ENCODE measurements at places on chromosomes 1 and 21.

GRCh38 chr1:5739561-5740078 lies 252.6 kb downstream of the NPHP4 start:
- DNase-seq, result no peak

- no peak for DNase-seq
Observed at GRCh38 chr1:43933386-43934100, at the start of gene ARTN. Gene ARTN (plus strand): TSS chr1:43933801. CDS start chr1:43935657, 1,856 bp downstream.

- no peak for DNase-seq
Observed at GRCh38 chr1:37239225-37239740, 205.0 kb upstream of the GRIK3 start.

DNA sequence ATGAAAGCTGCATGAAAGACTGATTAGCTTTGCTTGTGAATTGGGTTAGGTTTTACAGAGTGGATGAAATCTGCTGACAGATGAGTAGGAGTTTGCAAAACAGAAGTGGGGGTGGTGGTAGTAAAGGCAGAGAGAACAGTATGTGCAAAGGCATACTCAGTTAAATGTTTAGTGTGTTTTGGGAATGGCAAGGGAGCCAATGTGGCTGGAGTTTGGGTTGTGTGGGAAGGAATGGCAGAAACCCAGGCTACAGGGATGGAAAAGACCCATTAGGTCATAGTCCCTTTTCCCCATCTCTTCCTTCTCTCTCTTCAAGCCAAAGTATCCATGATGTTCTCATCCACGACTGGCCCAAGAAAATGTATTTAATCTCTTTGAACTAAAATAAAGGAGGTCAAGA lies 362.2 kb upstream of the LYPLAL1 start:
- peak; percentile 72 for DNase-seq

DNA sequence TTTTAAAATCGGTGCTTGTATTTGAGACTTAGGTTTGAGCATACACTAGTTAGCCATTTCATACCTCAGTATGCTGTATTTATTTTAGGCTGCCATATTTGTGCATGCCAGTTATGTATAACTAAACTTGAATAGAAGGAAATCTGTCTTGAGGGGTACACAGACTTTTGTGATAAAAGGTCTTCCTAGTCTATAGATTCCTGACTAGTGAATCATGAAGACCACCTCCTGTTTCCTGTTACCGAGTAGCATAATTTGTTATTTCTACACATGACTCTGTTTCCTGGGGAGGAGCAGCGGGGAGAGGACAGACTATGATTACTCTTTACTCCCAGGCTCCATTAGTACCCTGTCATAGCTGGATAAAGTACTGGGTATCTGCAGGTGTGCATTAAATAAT lies 316.8 kb upstream of the SNX7 start:
- no peak for DNase-seq

DNA sequence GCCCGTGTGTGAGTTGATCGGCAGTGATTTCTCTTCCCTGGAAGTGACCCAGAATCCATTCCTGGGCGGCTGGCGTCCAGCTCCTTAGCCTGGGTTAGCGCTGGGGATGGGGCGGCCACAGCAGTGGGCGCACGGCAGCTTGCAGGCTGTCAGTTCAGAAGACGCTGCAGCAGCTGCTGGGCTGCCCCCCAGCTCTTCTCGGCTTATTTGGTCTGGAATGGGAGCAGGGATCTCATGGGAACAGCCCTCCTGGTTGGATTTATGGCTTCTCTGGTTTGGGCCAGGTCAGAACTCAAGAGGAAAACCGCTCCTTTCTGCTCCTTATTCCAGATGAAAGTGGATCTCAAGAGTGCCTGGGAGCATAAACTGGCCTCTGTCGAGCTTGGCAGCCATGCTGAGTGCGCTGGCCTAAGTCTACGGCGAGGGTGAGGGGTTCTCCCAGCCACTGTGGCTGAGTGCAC lies 148.2 kb downstream of the PRDM16 start:
- no peak for DNase-seq

GRCh38 chr1:29629814-29630516 lies 393.6 kb downstream of the PTPRU start:
- DNase-seq, result no peak

DNA sequence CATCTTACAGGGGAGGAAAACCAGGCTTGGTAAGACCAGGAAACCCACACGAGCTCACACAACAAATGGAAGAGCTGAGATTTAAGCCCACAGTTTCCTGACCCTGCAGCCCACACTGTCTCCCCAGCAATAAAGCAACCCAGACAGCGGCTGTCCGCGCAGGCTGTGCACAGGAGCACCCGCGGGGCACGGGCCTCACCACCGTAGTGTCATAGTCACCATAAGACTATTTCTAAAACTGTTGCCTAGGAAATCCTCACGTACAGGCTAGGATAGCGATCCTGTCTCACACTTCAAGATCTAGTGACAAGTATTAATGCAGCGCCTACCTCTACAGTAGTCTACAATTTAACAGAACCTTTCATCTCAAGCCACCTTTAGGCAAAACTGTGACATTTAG lies 54.0 kb upstream of the SYT6 start:
- DNase-seq, result no peak

GRCh38 chr1:207049974-207050391 lies 1.0 kb downstream of the YOD1 start:
- DNase-seq, result peak; percentile 63

DNA sequence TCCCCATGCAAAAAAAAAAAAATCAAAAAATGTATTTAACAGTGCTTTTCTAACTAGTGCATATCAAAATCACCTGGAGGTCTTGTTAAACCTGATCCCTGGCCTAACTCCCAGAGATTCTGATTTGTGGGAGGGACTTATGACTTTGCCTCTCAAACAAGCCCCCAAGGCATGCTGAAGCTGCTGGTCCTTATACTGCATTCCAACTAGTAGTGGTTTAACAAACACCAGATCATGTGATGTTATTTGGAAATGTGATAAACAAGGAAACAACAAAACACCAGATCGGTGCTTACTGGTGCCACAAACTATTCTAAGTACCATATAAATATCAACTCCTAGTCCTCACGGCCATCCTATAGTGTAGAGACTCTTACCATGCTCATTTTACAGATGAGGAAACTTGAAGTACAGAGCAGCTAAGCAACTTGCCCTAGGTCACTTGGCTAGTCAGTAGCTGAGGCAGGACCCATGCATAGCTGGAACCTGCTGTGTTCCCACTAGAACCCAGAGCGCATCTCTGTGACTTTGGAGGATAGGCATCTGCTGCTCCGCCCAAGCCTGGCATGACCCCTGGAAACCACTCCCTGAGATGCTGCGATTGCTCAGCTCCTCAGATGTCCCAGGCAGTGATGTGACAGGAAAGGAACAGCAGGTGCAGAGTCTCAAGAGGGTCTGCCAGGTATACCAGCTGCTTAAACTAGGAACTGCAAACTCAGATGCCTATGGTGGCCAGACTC lies 38.1 kb downstream of the SOX13 start:
- DNase-seq, result no peak

- no peak for DNase-seq
Observed at GRCh38 chr1:1437033-1437903, 1.8 kb downstream of the VWA1 start.

Data from fibroblast of mammary gland (primary cell).